ENCODE measurements at places on chromosomes 5 and 9.
A peak's percentile ranks its signal among the peaks of the same experiment; 100 is the strongest.

- no peak for DNase-seq
Measured at GRCh38 chr9:98432134-98432533, 176.7 kb upstream of the TBC1D2 start.

- DNase-seq: no peak
Measured at GRCh38 chr9:31674264-31674663, 710.2 kb upstream of the ACO1 start.

DNA sequence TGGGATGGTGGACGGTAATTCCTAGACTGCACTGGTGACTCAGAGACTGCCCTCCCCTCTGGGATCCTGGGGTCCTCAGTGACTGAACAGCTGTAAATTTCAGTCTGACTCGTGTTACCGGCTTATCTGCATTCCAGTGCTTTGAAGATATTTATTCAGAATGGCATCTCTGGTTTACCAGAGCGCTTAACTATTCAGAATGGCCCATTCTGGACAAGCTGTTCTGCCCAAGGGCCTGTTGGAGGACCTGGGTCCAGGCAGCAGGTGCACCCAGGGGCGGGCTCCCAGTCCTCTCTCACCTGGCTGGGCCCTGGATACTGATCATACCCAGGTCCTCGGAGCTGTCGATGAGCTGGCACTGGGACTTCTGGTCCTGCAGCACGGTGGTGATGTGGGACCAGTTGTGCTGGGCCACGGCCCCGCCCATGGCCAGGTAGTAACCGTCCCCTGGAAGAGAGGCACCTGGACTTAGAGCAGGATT is 48.0 kb downstream of the SARDH start:
- DNase-seq: no peak

GRCh38 chr5:61790678-61791077 is 458.6 kb downstream of the ZSWIM6 start:
- no peak for DNase-seq

GRCh38 chr5:24789611-24790351 is 145.0 kb upstream of the CDH10 start:
- DNase-seq: peak; percentile 53

GRCh38 chr9:107127608-107128007 is 155.5 kb upstream of the RAD23B start:
- no peak for DNase-seq

GRCh38 chr5:140111859-140112551 is 1.9 kb upstream of the PURA start:
- no peak for DNase-seq

DNA sequence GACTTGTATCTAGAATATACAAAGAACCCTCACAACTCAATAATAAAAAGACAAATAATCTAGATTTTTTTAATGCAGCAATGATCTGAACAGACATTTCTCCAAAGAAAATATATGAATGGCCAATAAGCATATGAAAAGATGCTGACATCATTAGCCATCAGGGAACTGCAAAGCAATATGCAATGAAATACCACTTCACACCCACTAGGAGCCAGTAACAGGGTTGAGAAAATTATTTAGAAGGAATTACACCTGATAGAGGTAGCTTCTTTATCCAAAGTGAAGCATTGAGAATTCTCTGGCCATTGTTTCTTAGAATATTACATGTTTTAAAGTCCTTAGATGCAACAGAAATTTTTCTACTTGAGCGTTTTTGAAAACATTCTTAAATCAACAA is 316.9 kb downstream of the KCNN2 start:
- no peak for DNase-seq

GRCh38 chr5:17829456-17829855 is 195.2 kb downstream of the TAF11L14 start:
- DNase-seq: no peak

GRCh38 chr5:138632900-138633489 is 57.8 kb upstream of the HSPA9 start:
- peak; percentile 55 for DNase-seq

Data from fibroblast of skin of left biceps (primary cell).